HepG2 (cell line): ENCODE measurements at places on chromosomes 11 and 22.

- DNase-seq = no peak
Observed at GRCh38 chr22:46781291-46781690, 18.8 kb downstream of the TBC1D22A start.

- DNase-seq = no peak
Observed at GRCh38 chr22:48530666-48531065, 1297.0 kb downstream of the BRD1 start.

DNA sequence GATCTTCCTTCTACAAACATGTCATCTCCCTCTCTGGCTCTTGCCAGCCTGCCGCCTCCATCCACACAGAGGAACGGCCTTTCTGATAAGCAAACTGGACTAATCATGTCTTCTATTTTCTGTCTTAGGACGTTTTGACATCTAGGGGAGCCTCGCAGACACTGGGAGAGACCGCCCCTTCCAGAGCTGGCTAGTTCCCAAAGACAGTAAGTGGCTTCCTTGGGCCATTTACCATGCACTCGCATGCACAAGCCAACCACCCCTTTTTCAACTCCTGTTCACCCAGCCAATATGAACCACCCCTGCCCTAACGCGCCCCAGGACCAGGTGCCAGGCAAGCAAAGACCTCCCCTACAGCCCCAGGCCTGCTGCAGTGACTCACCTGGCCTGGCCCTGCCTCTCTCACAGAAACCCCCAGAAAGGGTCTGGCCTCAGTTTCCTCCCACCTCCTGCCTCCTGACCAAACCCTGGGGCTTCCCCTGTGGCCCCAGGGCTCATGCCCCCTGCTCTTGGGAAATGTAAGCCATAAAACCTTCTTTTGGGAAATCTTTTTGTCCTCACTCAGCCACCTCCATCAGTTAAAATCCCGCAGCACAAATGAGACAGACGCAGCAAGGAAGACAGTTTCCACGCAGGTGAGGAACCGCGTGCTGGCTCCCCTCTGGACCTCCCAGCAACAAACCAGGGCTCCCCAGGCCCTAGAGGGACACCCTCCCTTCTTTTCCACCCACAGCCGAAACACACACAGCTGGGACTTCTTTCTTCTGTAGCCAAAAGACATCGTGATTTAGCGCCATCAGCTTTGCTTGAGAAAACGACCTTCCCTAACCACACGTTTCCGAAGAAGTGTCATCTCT, 38.5 kb downstream of the SHANK2 start:
- no peak for DNase-seq

DNA sequence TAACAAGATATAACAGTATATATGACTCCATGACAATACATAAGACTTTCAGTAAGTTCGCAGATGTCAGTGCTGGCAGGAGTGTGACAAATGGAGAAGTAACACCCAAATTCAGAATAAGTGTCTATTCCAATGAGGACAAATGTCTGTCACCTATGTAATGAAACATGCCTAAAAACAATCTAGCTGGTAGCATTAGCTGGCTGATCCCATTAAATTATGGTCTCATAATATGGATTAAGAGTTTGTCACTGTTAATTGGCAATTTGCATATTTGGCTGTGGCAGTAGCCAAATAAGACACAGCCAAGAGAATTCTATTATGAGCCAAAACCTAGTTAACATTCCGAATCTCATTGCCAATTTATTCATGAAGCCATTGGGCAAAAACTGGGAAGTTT, 30.2 kb upstream of the CAVIN3 start:
- DNase-seq = no peak

DNA sequence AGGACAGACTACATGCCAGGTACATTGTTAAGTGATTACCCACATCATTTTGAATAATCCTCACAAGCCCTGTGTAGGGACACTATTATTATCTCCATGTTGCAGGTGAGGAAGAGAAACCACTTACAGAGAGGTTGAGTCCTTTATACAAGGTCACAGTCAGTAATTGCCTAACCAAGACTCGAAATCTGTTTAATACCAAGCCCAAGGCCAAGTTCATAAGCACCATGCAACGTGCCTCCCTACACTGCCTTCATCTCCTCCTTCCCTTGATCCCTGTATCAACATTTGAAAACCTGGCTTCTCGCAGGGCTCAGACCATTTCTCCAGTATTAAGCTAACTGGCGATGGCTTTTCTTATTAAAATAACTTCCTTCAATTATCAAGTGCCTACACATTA, 41.7 kb upstream of the SEZ6L start:
- no peak for DNase-seq

DNA sequence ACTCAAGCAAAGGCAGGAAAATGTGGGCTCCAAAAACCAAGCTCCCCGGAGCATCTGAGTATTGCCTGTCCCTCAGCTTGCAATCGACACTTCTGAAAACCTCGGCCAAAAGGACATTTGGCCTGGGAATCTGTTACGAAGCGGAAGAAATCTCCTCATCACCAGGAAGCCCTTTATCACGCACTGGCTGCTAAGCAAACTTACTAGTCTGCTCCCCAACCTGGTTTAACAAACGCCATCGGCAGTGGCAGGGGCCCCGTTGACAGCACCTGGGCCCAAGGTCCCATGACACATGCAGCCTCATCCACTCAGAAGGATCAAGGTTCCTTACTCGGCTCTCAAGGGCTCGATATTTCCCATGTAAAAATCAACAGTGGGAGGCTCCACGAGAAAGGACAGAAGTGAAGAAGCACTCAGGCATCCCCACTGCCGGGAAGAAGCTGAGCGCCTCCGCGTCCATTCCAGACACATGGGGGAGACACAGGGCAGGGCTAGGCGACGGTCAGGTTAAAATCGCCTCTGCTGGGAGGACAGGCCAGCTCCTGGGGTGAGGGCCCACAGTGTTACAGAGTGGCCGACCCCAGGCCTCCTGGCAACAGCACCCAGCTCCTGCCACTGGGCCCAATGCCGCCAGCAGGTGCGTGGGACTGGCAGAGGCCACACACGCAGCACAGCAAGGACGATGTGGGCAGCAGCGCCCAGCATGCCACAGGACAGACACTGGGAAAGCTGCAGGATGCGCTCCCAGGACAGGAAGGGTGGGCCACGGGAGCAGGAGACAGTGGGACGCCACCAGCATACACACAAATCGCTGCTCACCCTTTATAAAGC, 27.1 kb downstream of the BRD1 start:
- DNase-seq = no peak

GRCh38 chr11:94925422-94926270, 47.7 kb downstream of the CWC15 start:
- DNase-seq = no peak

DNA sequence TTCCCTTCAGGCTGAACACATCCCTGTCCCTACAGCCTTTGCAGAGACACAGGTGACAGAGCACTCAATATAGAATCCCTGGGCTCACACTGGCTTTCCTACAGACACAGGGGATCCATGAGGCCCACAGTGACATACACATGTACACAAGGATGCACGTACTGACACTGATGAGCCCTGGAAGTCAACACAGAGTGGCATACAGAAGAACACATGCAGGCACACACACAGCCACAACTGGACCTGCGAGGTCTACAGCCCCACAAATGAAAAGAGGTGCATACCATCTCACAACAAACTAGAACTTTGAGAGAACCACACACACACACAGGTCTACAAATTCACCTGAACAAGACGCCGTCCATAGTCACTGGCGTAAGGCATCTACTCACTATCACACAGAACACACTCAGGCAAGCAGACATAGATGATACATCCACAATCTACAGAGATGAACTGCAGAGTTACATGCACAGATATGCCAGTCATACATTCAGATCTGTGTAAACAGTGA, 3.5 kb upstream of the ZNF74 start:
- DNase-seq = no peak

DNA sequence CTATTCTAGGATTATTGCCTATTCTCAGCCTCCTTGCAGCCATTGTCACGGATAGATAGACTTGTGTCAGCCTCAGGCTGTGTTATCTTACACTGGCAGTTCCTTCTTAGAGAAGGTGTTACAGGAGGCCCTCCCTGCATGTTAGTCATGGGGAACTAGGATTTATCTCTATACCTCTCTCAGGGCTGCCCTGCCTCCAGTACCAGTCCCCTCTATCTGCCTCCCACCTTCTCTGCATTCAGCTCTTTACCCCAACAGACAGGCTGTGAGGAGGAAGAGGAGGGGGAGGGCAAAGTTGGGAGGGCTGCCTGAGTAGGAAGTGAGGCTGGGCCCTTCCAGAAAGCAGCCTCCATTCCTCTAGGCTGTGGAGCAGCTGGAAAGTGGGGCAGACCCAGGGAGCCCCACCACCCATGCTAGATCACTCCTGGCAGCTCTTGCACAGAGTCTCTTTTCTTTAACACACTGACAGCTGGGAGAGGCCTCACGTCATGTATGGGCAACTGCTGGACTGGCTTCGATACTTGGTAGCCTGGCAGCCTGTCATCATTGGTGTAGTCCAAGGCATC, 2.9 kb upstream of the IL18BP start:
- DNase-seq = no peak

DNA sequence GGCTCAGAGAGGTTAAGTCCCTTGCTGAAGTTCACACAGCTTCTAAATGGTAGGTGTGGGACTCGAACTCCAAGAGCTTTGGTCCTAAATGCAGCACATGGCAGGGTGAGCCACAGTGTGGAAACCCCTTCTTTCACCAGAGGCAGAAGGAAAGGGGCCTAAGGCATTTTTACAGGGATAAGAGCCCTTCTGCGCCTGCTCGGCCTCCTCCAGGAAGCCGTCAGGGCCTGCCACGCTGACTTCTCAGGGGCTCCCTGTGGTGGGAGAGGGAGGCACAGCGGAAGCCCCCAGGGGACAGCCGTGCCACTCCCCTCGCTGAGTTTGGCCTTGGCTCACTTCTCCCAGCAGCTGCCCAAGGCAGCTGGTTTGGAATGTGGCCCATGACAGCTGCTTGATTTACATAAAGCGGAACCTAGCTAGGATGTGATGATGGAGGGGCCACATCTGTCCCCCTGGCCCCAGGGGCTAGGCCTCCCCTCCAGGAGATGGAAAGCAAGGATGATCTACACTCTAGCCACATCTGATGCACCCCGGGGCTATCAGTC, 35.4 kb downstream of the CD82 start:
- DNase-seq = no peak

DNA sequence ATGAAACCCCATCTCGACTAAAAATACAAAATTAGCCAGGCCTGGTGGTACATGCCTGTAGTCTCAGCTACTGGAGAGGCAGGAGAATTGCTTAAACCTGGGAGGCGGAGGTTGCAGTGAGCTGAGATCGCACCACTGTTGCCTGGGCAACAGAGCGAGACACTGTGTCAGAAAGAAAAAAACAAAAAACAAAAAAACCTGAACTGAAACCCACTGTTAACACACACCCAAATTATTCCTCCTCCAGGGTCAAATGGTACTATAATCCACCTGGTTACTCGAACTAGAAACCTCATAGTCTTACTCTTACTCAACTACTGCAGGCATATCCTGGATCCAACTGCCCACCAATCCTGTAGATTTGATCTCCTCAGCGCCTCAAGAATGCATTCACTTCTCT, 35.5 kb downstream of the USP28 start:
- DNase-seq = no peak

DNA sequence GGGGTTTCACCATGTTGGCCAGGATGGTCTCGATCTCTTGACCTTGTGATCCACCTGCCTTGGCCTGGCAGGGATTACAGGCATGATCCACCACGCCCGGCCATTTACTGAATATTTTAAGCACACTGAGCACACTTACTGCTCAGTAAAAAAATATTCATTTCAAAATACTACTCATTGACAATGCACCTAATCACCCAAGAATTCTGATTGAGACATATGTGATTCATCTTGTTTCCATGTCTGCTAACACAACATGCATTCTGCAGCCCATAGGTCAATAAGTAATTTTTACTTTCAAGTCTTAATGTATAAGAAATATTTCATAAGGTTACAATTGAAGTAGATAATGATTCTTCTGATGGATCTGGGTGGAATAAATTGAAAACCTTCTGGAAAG, 4.2 kb upstream of the OR52J3 start:
- DNase-seq = no peak

GRCh38 chr11:134254433-134255183, 1.2 kb downstream of the ACAD8 start:
- no peak for DNase-seq

DNA sequence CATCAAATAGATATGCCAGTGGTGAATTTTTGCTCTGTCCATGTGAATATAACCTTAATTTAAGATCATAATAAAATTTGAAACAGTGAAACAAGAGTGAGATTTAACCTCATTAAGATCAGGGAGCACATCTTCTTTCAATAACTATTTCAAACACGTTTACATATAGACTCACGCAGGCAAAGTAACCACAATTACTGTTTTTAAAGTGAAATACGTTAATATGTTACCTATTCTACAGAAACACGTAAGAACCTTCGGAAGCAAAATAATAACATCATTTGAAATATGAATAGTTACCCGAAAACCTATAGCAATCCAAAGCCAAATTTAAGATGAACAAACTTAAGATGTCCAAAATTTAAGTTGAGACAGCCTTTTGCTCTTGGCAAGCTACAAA, 136.2 kb upstream of the ZC3H12C start:
- DNase-seq = no peak

DNA sequence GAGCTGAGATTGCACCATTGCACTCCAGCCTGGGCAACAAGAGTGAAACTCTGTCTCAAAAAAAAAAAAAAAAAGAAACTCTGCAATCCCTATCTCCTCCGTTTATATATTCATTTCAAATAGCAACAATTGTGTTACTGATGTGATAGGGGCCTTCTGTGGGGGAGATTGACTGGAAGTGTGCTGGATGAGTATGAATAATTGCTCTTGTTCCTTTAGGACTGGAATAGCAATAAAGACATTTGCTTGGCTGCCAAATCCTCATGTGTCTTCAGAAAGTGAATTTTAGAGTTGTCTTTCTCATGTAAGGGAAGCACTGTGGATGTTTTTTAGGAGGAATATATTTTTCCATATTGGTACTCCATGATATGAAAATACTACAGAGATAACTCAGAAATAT, 21.1 kb upstream of the ME3 start:
- DNase-seq = no peak

GRCh38 chr11:129209891-129210830, 18.0 kb upstream of the ARHGAP32 start:
- DNase-seq = no peak

GRCh38 chr11:95674657-95675358, 114.8 kb downstream of the FAM76B start:
- no peak for DNase-seq

- peak; percentile 92 for DNase-seq
Observed at GRCh38 chr11:73331138-73331916, 23.3 kb downstream of the ARHGEF17 start.

- peak; percentile 31 for DNase-seq
Observed at GRCh38 chr11:6531267-6531752, 34.2 kb downstream of the DNHD1 start.

- DNase-seq = no peak
Observed at GRCh38 chr22:19847345-19847632, 7.4 kb downstream of the GNB1L start.

- no peak for DNase-seq
Observed at GRCh38 chr22:40484906-40485669, 114.7 kb downstream of the SGSM3 start.
